Osteoblast (primary cell): ENCODE measurements at places on chromosomes 2 and 18. TPM values are rescaled to one million over a fixed set of nuclear protein-coding genes. Genes with fewer than 3 reads are reported as not detected.

GRCh38 chr2:85972355-85972754, 83.6 kb upstream of the ST3GAL5 start:
- DNase-seq: no peak

DNA sequence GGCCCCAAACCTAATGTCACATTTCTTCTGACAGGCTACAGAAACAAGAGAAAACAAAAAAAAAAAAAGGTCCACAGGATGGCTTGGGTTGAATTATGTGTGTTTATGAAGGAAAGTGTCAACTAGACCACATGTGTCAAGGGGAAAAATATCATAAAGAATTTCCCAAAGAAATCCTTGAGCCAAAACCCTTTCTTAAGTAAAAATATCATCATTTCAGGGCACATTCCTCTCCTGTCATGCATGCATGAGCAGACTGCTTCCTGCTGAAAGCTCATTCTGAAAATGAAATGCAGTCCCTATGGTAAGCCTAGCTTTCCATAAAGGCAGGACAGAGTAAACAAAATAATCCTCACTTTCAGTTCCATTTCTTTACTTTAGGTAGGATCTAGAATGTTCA, 85.7 kb upstream of the RBBP8 start:
- DNase-seq: no peak

Gene PAIP2B
- 0.36 and 0.59 TPM in 2 replicates for total RNA-seq

GRCh38 chr2:15560140-15560987, 770 bp downstream of the NBAS start:
- peak; percentile 74 for DNase-seq

Gene AMER3
- not detected in 2 replicates for total RNA-seq

GRCh38 chr2:209624192-209624938, 147.3 kb upstream of the UNC80 start:
- no peak for DNase-seq
